Lung (tissue), 17 donors: ENCODE measurements at places on chromosomes 5 and 9. TPM values are rescaled to one million over a fixed set of nuclear protein-coding genes. Genes with fewer than 3 reads are reported as not detected.

The SPATA6L gene
- total RNA-seq = 18.2 TPM

The ASTN2 gene
- 5.0 TPM for total RNA-seq

The HACD4 gene
- total RNA-seq = 15.2 TPM

The PIP5KL1 gene
- total RNA-seq = 9.0 TPM

DNA sequence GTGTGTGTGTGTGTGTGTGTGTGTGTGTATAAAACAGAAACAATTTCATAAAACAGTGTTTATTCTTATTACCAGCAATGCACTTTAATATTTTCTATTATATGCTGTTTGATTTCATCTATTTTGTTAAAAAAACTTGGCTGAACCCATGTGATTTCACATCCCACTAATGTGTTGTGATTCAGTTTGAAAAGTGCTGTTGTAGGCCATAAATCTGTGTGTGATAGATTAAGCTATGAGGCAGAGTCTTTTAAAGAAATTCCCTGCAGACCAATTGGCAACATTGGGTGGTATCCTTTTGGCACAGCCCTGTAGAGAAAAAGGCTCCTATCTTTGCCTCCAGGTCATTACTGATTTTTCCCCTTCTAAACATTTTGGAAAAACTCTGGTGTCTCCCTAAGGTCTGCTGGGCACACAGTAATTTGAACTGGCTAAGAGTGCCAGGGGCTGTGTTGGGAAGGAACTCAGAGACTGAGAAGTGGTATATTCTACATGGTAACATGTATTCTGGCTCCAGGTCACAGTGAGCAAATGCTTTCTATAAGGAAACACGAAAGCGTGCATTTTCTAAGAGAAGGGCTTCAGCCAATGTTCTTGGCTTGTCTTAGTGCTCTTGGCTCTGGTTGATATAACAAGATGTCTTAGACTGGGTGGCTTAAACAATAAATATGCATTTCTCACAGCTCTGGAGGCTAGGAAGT, 4.5 kb downstream of the CAMK4 start:
- peaks cover 2% of the 10 kb centered on the region for H3K4me1 ChIP-seq
- peaks cover 4% of the 10 kb centered on the region for H3K27me3 ChIP-seq
- H3K36me3 ChIP-seq = no peaks in the 10 kb centered on the region
- H3K4me3 ChIP-seq = no peak overlapping the region
- DNase-seq = peak; percentile 94

DNA sequence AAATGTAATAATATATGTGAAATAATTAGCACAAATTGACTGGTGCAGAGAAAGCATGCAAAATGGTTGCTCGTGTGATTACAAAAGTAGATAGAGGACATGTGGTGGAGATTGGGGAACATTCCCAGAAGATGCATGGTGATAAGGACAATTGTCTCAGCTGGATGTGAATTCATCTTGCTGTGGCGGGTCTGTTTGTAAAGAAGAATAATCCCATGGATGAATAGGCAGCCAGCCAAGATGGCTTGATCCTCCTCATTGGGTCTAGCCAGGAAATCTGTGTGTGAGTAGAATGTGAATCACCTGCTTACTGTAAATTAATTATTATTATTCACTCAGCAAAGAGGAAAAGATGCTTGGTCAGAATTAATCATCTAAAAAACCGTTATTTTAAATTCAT, 12.6 kb upstream of the DPYSL3 start:
- H3K36me3 ChIP-seq = no peaks in the 10 kb centered on the region
- H3K4me3 ChIP-seq = no peak overlapping the region
- no peak for DNase-seq

DNA sequence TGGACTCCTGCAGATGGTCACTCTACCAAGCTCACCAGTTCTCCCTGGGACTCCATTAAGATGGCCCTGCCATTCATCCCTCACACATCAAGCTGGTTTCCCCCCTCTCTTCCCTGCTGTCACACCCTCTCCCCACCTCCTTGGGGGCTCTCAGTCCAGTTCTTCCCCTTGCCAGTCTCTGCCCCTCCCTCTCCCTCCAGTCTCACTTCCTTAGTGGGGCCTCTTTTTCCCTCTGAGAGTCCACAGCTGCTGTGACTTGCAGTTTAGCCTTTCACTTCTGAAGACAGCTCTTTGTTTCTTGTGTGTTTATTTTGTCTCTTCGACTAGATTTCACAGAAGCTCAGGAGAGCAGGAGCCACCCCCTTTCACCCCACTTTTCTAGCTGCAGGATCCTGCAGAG, 10.5 kb downstream of the DOCK2 start:
- peaks cover 7% of the 10 kb centered on the region for H3K4me1 ChIP-seq
- H3K4me3 ChIP-seq = no peak overlapping the region
- peak; percentile 56 for DNase-seq
- no peaks in the 10 kb centered on the region for H3K36me3 ChIP-seq
- no peak overlapping the region for H3K27ac ChIP-seq
- no peaks in the 10 kb centered on the region for H3K27me3 ChIP-seq

- no peak for DNase-seq
- no peak overlapping the region for H3K4me3 ChIP-seq
- H3K27ac ChIP-seq = no peak overlapping the region
- no peaks in the 10 kb centered on the region for H3K36me3 ChIP-seq
- H3K27me3 ChIP-seq = no peaks in the 10 kb centered on the region
These were observed 11.3 kb downstream of the C5 start for GRCh38 chr9:121038804-121039203.

DNA sequence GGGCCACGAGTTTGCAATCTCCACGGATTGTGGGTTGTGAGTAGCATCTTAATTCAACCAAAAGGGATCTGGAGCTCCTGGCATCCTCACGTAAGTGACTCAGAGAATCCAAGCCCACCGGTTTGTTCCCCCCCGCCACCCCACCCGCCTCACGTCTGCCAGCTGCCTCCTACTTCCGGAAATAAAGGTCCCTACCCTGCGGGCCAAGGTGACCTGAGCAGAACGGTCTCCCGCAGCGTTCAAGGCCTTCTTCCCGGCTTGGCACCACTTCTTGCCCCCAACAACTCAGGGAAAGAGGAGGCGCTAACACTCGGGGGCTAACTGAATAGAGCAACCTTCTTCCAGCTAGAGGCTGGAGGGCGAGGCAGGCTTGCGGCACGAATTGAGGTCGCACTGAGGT, 8.8 kb upstream of the GPRIN1 start:
- no peak for DNase-seq
- no peak overlapping the region for H3K27ac ChIP-seq
- H3K36me3 ChIP-seq = no peaks in the 10 kb centered on the region
- peaks cover 65% of the 10 kb centered on the region for H3K27me3 ChIP-seq

GRCh38 chr9:114761523-114761922, 44.3 kb downstream of the TNFSF15 start:
- H3K4me3 ChIP-seq = no peak overlapping the region
- H3K36me3 ChIP-seq = no peaks in the 10 kb centered on the region
- H3K27me3 ChIP-seq = no peaks in the 10 kb centered on the region
- no peaks in the 10 kb centered on the region for H3K4me1 ChIP-seq
- H3K27ac ChIP-seq = no peak overlapping the region
- no peak for DNase-seq

DNA sequence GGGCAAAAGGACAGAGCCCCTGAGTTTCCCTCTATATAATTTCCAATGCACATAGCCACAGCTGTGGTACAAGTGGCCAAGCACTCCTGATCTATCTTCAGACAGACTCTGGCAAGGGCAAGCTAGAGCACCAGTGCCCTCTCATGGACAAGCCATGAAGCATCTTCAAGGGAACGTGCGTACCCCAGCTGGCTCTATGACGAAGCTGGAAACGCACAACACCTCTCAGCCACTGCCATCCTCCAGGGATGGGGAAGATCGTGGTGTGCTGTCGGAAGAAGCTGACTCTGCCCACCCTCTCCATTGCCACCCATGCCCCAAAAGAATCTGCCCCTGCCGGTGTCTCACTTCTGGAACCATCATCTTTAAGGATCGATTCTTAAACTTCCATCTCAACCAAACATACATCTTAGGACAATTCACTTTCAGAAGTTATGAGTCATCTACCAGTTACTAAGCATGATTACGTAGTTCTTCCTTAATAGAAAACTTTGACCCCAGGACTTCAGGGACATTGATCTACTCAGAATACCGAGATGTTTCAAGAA, 482.9 kb downstream of the AGTPBP1 start:
- DNase-seq = peak; percentile 50
- H3K27ac ChIP-seq = no peak overlapping the region
- H3K36me3 ChIP-seq = no peaks in the 10 kb centered on the region
- no peaks in the 10 kb centered on the region for H3K27me3 ChIP-seq
